ENCODE measurements at places on chromosomes 5 and 9. TPM values are rescaled to one million over a fixed set of nuclear protein-coding genes. Genes with fewer than 3 reads are reported as not detected.

The SIT1 gene
- total RNA-seq = 2.9 TPM

DNA sequence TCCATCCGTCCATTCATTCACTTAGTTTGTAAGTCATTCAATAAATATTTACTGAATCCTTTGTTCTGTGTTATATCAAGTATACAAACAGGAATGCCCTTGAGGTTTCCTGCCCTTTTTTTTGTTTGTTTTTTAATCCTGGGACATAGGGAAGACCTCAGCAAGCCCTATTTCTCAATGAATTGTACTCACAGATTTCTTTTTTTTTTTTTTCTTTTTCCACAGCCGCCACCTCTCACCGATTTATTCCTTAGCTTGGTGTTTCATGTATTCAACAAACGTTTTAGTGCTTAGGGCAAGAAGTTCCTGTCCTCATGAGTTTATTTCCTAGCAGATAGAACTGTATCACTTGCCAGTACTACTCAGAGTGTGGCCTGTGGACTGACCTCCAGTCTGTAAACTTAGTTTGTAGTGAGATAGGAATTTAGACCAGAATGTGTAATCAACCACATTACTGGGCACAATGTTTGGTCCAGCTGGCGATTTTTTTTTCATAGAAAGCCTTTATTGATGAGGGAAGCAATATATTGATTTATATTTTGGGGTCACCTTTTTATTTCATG is 35.4 kb upstream of the C5orf47 start:
- H3K36me3 ChIP-seq = peaks cover 73% of the 10 kb centered on the region
- no peak overlapping the region for H3K4me3 ChIP-seq
- no peak for DNase-seq
- no peaks in the 10 kb centered on the region for H3K4me1 ChIP-seq
- H3K27me3 ChIP-seq = no peaks in the 10 kb centered on the region

- H3K4me1 ChIP-seq = no peaks in the 10 kb centered on the region
- no peak overlapping the region for H3K27ac ChIP-seq
- H3K4me3 ChIP-seq = no peak overlapping the region
Observed at GRCh38 chr9:106800701-106801270, 62.2 kb upstream of the ZNF462 start.

- no peak overlapping the region for H3K4me3 ChIP-seq
- H3K27ac ChIP-seq = no peak overlapping the region
- H3K4me1 ChIP-seq = no peaks in the 10 kb centered on the region
- H3K27me3 ChIP-seq = no peaks in the 10 kb centered on the region
- no peaks in the 10 kb centered on the region for H3K36me3 ChIP-seq
Observed at GRCh38 chr9:76321195-76321828, 72.9 kb downstream of the RFK start.
